SJCRH30 (cell line): ENCODE measurements at places on chromosomes 3 and 15. TPM values are rescaled to one million over a fixed set of nuclear protein-coding genes. Genes with fewer than 3 reads are reported as not detected.
A peak's percentile ranks its signal among the peaks of the same experiment; 100 is the strongest.

DNA sequence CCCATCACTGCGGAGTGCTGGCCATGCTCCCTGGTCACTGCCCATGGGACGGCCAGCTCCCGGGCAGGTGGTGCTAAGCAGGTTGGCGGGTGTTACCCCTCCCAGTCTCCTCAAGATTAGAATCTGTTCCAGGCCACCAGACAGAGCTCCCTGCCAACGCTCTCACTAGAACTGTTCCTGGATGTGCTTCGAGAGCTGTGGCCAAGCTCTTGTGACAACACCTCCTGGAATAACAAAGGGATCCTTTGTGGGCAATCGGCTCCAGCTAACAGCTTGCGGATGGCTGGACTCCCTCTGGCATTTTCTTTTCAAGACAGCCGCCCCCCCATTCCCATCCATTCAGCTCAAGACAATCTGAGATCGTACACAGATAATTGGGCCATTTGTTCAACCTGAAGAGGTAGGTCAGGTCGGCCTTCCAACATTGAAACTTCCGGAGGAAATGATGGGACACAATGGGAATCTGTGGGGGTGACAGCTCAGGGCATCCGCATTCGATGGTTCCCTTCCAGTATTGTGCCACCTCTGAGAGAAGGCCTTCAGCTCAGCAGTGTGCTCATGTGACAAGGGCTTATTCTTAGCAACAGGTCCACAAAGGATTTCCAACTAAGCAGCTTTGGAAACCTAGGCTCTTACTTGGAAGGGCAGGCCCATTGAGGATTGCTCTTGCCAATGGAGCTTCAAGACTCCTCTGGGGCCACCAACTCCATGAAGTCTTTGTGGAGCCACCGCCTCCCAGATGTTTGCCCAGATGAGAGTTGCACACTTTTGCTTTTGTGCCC, 11.6 kb upstream of the EPHB3 start:
- DNase-seq = peak; percentile 32

GRCh38 chr15:87715252-87715651, 541.3 kb downstream of the NTRK3 start:
- DNase-seq = no peak

- DNase-seq = no peak
Measured at GRCh38 chr15:96690733-96691132, 360.2 kb downstream of the NR2F2 start.

Gene CGNL1
- total RNA-seq = 5.5 and 5.9 TPM in 2 replicates

GRCh38 chr3:30641416-30642251, 35.2 kb downstream of the TGFBR2 start:
- DNase-seq = no peak

DNA sequence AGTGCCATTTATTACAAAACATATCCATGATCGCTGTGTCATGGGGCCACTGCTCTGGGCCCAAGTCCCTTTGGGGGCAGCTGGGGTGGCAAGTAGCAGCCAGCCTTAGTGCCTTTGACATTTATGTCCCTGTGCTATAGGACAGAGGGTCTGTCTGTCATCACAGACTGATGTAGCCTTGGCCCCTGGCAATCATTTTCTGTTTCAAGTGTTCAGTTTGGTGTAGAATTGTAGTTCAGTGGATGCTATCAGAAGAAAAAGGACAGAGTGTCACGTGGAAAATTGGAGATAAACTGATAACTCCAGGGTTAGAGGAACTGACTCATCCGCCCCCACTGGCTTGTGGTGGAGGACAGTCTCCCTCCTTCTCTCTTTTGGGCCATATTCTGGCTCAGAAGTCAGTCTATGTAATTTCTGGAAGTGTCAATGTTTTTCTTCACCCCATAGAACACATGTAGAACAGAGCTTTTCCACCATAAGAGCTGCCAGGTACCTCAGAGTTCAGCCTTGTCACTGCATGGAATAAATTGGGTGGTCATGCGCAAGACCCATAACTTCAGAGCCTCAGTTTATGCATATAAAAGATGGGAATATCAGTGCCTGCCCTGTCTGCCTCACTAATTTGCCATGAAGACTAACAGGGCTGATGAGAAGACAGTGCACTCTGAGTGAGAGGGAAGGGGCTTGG, 4.5 kb upstream of the MRPS22 start:
- DNase-seq = no peak

Gene PLSCR5
- total RNA-seq = not detected in 2 replicates

DNA sequence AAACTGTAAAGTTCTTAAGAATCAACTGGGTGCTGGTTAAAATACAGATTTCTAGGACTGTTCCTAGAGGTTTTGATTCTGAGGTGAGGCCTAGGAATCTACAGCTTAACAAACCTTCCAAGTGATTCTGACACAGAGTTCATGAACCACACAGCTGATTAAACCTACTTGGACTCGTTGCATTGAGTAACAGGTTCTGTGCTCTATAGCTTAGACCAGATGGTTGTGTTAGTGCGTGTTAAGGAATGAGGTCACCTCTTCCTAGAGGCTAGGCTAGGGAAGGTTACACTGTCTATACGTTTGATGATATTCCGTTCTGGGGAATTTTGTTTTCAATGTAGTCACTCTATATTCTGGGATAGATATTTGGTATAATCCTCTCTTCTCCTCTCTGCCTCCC, 21.9 kb downstream of the EID1 start:
- DNase-seq = no peak

DNA sequence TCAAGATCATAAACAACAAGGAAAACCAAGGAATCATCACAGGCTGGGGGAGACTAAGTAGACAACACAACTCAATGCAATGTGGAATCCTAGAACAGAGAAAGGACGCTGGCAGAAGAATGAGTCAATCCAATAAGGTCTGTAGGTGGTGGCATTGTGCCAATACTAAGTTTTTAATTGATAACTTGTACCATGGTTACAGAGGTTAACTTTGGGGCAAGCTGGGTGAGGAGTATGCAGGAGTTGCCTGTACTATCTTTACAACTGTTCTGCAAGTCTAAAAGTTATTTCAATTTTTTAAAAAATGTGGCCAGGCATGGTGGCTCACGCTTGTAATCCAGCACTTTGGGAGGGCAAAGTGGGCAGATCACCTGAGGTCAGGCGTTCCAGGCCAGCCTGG, 46.2 kb downstream of the RORA start:
- DNase-seq = no peak

Gene TM4SF4
- total RNA-seq = not detected in 2 replicates

- no peak for DNase-seq
Measured at GRCh38 chr15:71312194-71312708, 197.0 kb downstream of the THSD4 start.

GRCh38 chr15:42392309-42393024, 33.2 kb downstream of the CAPN3 start:
- peak; percentile 50 for DNase-seq

DNA sequence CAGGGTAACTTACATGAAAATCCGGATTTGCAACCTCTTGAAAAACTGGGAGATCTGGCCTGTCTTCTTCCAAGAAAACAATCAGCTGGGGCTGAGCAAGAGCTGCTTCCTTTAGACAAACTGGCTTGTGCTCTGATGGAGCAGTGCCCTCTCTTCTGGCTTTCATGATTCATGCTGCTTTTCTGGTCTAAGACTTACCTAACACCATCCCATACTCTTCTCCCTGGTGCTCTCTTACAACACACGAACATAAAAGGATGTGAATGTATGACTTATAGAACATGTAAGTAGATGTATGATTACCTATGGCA, 9.9 kb downstream of the TJP1 start:
- DNase-seq = no peak

DNA sequence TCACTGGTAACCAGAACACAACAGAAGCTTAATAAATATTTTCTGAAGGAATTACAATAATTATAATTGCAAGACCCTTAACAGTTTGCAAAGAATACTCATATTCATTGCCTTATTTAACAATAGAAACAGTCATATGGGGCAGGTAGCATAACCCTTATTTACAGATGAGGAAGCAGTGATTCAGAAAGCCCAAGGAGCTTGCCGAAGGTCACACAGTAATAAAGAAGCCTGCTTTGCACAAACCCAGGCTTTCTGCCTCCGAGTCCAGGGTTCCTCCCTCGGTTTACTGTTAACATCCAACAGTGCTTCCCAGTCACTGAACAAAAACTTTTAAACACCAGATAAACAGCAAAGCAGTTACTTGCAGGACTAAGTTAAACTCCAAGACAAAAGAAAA, 35.3 kb downstream of the SRGAP3 start:
- DNase-seq = no peak

Gene UQCC5
- total RNA-seq = 12.7 and 13.2 TPM in 2 replicates

DNA sequence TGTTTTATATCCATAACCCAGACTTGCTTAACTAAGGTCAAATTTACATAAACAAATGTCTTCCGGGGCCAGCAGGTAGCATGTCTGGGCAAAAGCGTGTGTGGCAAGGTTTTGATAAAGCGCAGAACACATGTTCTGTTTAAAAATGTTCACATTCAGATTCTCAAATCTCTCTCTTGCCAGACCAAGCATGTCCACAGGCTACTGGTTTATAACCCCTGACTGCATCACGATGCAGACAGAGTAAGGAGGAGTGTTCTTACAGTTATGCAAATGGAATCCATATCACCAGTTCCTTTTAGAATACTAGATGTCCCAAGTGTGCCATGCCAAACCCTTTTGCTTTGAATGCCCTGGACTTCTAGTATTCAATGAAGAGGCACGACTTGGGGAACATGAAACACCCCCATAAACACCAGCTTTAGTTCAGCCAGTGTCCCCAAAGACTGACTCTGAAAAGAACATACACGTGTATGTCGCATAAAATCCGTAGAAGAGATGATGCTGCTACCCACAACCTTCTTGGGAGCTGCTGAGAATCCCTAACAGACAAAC, 412.0 kb downstream of the CNTN4 start:
- DNase-seq = no peak

GRCh38 chr3:69504232-69504631, 118.3 kb upstream of the FRMD4B start:
- DNase-seq = peak; percentile 10

DNA sequence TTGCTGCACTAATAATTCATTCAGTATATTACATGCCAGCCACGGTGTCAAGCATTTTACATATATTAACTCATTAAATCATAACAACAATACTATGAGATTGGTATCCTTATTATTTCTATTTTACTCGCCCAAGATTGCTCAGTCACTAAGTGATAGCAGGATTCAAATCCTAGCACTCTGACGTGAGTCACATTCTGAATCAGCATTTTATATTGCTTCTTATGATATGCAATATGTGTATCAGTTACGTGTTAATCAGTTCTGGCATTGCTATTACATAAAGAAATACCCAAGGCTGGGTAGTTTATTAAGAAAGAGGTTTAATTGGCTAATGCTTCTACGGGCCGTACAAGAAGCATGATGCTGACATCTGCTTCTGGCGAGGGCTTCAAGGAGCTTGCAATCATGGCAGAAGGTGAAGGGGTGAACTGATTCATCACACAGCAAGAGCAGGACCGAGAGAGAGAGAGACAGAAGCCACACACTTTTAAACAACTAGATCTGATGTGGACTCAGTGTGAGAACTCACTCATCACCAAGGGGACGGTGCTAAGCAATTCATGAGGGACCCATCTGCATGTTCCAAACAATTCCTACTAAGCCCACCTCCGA, 166.5 kb upstream of the TMCO5A start:
- DNase-seq = no peak

DNA sequence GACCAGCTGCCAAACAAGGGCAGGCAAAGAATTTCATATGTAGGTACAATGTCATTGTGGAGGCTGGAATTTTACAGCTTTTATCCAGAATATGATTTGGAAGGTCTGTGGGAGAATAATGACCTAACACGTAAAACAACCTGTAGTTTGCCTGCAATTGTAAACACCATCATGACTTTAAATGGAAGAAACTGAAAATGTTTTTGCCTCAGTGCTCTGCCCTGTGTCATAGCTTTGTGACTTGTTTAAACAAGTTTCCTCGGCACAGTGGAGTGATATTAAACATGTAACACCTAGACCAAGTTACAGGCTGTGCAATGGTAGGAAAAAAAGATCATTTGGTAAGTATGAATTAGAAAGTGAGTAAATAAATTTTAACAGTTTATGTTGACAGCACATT, 171.6 kb upstream of the MBNL1 start:
- no peak for DNase-seq

GRCh38 chr15:73325191-73325861, 43.4 kb downstream of the HCN4 start:
- peak; percentile 64 for DNase-seq

Gene THSD4
- total RNA-seq = 18.1 and 20.7 TPM in 2 replicates
